ENCODE measurements at places on chromosomes 5 and 9.

- no peak for DNase-seq
These were observed 103.1 kb upstream of the CLINT1 start for GRCh38 chr5:157961896-157962590.

- no peak for DNase-seq
These were observed 98.0 kb upstream of the PITX1 start for GRCh38 chr5:135131801-135132680.

GRCh38 chr9:8799206-8799605 lies 999.6 kb upstream of the DMAC1 start:
- peak; percentile 30 for DNase-seq

- DNase-seq = peak; percentile 23
These were observed 101.5 kb upstream of the BOD1 start for GRCh38 chr5:173717959-173718358.

DNA sequence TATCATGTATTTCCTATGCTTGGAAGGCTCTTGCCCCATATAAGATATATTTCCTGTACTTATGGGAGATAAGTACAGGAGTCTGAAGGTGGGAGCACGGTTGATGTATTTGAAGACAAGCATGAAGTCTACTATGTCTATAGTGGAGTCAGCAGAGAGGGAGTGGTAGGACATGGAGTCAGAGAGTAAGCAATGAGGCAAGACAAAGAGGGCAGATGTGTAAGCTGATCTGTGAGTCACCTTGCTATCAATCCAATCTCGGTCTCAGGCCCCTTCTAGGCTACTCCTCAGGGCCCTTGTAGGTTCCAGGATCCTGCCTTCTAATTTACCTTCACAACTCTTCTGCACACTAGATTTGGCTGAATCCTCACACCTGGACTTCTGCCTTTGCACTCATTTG lies 105.5 kb downstream of the MACIR start:
- DNase-seq = no peak

DNA sequence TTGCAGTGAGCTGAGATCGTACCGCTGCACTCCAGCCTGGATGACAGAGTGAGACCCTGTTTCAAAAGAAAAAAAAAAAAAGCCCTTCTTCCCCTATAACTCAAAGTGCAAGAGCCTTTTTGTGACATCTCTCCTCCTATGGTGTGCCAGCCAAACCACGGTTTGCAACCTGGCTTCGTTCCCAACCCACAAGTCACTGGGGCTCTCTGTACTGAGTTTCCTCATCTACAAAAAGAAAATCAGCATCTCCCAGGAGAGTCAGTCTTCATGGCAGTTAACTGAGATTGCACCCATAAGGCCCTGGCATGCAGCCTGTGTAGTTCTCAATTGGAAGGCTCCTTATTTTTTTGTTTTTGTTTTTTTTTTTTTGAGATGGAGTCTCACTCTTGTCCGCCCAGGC lies 14.8 kb downstream of the ODF2 start:
- DNase-seq = no peak

Measured in GM23338 (cell line).